ENCODE measurements at places on chromosomes 12 and 14.
A peak's percentile ranks its signal among the peaks of the same experiment; 100 is the strongest.

DNA sequence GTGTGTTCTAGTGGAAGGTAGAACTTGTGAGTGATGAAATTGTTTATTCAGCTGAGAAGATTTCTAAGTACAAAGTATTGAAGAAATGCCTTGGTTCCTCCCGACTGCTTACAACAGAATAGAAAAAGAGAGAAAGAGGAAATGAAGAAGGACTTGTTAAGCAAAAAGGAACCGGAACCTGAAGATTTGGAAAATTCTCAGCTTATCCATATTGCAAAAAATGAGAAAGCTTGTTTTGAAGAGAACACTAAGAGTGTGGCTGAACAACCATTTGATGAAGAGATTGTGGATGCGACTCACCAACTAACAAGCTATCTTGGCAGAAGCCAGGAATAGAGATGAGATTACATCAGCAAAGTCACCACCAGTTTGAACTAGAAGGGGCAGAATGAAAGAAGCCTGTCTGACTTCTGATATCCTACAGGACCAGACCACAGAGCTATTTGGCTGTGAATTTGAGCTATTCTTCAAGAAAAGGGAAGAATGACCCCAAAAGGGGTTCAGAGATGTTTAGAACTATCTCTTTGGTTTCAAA lies 15.1 kb downstream of the NDUFA9 start:
- peak; percentile 72 for DNase-seq

- no peak for DNase-seq
Measured at GRCh38 chr14:92624764-92625163, 111.2 kb downstream of the RIN3 start.

DNA sequence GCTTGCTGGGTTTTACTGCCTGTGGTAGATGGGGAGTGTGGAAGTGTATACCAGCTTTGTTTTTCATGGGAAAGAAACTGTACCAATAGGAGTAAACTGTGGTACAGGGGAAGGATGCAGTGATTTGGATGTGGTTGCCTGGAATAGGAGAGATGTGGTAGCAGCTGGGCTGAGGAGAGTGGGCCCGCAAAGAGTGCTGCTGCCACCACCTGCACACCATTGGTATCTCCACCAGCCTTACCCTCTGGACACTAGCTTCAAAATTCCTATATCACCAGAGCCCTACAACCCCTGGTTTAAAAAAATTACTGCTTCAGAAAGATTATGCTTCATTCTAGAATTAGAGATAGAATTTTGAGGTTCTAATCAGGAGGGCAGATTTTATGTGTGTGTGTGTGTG lies 53.6 kb downstream of the AKAP6 start:
- DNase-seq, result peak; percentile 11

GRCh38 chr12:96194971-96195844 lies 1.0 kb downstream of the ELK3 start:
- DNase-seq, result peak; percentile 93

- no peak for DNase-seq
Measured at GRCh38 chr14:95268350-95268749, 51.4 kb downstream of the CLMN start.

- DNase-seq, result no peak
Measured at GRCh38 chr14:23442721-23443356, 7.4 kb upstream of the MYH7 start.

GRCh38 chr12:111418594-111418880 lies 12.8 kb downstream of the SH2B3 start:
- no peak for DNase-seq

GRCh38 chr14:32339188-32339587 lies 10.1 kb downstream of the AKAP6 start:
- no peak for DNase-seq

DNA sequence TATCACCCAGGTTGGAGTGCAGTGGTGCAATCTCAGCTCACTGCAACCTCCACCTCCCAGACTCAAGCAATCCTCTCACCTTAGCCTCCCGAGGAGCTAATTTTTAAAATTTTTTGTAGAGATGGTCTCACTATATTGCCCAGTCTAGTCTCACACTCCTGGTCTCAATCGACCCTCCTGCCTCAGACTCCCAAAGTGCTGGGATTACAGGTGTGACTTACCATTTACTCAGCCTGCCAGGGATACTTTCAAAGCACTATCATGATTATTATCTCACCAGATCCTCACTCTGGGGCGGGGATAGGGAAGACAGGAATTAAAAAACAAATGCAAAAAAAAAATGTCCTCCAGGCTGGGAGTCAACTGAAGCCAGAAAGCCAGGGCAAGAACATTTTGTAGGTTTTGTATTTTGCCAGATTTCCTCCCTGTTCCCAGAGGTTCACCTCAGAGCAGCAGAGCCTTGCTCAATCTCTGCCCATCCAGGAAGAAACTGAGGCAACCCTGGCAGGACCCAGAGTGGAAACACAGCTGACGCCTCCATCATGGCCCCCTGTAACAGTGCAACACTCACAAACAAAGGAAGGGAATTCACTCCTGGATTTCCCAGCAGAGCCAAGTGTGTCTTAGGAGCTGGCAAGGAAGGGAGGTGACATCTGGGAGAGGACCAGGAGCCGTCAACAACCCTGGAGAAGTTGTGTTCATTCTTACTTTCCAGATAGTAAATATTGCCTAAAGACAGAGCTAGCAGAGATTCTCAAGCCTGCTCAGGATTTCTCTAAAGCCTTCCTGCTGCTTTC lies 73.9 kb downstream of the IRF2BPL start:
- DNase-seq, result no peak

DNA sequence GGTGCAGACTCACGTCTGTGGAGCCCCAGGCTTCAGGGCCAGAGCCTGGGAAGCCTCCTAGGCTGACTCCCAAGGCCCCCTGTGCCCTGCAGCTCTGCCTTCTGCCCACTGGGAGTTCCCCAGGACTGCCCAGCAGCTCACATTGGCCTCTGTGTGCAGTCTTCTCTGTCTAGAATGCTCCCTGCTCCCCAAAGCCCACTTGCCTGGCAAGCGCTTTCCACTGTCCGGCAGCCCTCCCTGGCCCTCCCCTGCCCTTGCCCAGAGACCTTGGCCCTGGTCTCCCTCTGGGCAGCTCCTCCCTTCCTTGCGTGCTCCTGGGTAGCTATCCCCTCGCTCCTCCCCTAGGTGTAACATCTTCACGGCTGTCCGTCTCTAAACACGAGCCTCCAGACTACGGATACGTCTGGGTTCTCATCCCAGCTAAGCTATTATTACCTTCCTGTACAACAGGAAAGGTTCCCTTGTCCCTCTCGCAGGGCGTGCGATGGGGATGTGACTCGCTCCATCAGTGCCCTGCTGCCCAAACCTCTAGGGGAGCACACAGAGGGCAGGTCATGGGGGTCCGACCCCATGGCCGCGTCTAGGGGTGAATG lies 325.5 kb upstream of the RTL1 start:
- no peak for DNase-seq

- no peak for DNase-seq
Measured at GRCh38 chr12:57001448-57001906, 4.9 kb downstream of the ZBTB39 start.

DNA sequence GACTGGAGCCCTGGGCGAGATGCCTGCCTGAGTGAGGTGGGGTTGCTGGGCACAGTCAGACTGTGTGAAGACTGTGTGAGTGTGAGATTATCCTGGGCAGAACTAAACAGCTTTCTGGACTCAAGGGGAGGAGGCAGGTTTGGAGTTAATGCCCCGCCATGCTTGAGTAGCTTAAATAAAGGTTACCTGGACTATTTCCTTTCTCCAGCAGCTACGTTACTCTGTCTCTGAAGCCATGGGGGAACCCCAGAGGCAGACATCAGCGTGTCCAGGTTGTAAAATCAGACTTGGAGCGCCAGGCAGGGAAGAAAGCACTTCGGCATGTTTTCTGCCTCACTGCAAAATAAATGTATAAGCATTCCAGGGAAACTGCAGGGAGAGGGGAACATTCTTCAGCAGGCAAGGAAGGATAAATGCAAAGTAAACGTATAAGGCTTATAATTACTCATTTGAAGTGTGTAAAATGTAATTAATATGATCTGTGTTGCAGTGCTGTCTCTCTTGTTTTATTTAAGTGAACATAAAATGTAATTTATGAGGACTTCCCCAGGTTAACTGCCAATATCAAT lies 129.7 kb downstream of the CHST11 start:
- no peak for DNase-seq

DNA sequence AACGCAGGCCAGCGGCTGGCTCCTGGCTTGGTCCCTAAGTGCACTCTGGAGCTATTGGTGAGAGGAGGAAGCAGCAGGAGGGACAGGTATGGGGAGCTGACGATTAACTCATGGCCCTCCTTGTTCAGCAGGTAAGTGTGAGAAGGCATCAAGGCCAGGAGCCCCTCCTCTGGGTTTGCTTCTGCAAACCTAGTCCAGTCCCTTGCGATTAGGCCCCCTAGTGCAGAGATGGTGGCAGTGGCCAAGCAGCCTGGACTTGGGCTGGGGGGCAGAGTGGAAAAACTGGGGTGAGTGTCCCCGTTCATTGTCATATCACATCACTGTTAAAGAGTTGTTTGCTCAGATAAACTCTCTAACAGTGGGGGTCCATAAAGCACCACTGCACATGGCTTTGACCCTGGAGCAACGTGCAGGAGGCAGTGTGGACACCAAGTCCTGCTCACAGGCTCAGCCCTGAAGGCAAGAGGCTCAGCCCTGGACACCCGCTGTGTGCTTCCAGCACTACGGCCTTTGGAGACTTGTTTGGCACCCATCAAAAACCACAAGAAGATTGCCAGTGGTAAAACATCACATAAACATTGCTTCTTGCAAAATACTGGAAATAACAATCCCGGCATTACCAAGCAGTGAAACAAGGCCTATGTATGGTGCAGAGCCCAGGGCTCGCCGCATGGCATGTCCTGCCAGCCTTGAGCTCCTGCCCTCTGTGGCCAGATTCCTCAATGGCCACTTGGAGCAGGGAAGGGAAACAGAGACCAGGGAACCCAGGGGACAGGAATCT lies 184.3 kb upstream of the RTL1 start:
- no peak for DNase-seq

- DNase-seq, result no peak
Measured at GRCh38 chr12:3101309-3102024, 24.3 kb downstream of the TSPAN9 start.

DNA sequence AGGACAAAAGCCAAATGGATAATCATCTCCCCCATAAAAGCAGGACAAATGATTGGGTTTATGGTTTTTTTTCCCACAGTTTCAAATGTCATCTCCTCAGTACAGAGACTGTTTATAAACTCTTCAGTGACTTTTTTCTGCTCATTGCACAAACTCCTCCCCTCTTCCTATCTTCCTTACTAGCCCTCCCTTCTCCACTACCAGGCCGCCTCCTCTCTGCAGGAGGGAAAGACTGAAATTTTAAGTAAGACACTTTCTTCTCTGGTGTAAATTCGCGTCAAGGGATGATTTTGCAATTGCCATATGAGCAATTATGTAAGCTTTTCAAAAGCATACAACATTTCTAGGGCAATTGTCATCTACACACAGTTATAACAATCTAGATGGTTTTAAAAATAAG lies 37.0 kb downstream of the BTG1 start:
- no peak for DNase-seq

DNA sequence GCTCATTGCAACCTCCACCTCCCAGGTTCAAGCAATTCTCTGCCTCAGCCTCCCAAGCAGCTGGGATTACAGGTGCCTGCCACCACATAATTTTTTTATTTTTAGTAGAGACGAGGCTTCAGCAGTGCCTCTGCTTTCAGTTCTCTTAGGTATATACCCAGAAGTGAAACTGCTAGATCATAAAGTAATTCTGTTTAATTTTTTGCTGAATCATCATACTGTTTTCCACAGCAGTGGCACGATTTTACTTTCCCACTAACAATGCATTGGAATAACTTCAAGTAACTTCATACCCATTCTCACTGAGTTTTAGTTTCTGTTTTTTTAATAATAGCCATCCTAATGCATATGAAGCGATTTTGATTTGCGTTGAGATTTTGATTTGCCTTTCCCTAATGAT lies 148.0 kb upstream of the G2E3 start:
- DNase-seq, result no peak

- no peak for DNase-seq
Measured at GRCh38 chr14:58565832-58566231, 71.9 kb upstream of the DACT1 start.

DNA sequence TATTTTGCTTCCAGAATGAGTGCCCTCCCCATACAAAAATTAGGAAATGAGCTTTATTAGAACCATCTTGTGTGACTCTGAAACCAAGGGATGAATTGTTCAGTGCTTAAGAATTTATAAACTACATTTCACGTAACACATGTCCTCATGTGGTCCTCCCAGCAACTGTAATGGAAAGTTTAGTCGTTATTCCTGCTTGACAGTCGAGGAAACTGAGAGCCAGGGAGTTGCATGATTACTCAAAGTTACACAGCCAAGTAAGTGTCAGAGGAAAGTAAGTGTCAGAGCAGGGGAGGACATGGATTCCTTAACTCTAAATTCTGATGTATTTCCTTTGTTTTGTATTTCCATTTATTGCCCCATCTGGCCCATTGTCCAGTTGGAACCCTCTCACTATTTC lies 453.9 kb downstream of the FUT8 start:
- no peak for DNase-seq

- DNase-seq, result peak; percentile 91
Measured at GRCh38 chr14:55107766-55108554, 21.1 kb upstream of the LGALS3 start.

- no peak for DNase-seq
Measured at GRCh38 chr14:93027810-93028723, 87.7 kb downstream of the ITPK1 start.

DNA sequence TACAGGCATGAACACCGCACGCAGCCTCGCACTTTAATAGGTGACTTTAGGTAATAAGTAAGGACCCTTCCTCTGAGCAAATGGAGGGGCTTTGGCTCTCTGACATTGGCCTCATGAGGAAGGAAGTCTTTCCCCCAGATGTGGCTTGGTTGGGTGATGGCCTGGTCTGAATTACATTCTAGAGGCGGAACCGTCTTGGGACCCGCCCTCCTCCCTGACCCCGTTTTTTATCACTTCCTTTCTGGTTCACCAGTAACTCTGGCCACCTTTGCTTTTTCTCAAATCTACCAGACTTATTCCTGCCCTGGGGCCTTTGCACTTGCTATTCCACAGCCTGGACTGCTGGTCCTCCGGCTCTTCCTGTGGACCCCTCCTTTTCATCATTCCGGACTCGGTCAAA lies 13.4 kb downstream of the ALDH2 start:
- no peak for DNase-seq

DNA sequence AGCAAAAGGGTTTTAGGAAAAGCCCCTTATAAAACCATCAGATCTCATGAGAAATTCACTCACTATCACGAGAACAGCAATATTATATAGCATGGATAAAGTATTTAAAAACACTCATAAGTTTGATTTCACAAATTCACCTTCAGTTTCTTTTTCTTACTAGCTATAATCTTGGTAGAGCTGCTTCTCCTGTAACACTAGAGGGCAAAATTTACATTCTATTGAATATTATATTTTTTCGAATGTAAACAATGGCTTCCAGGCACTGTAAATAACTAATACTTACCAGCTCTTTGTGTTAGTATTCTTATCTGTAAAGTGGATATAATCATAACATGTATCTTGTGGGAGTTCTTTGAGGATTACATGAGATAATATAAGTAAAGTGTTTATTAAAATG lies 259.6 kb downstream of the CCER1 start:
- peak; percentile 24 for DNase-seq

DNA sequence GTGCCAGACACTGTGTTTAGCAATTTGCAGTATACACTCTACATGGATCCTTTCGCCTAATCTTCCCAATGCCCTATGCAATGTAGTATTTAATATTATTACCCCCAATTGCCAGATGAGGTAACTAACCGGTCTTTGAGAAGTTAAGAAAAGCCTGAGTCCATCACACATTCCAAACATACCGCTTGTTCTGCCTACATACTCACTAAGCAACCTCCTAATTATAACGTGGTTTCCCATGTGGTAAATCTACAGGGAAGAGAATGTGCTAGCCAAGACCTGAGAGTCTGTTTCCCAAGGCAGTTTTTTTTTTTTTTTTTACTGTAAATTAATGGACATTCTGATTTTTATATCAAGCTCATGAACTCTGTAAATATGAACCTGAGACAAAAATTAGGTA lies 37.2 kb downstream of the ATP2B1 start:
- no peak for DNase-seq

All from RKO (cell line).